Activated T-cell treated with anti-CD3 and anti-CD28 coated beads, Interleukin-2, amount 50 U/mL, for 1 hour (primary cell): ENCODE measurements at places on chromosomes 2 and 18.

GRCh38 chr2:104443145-104443544 lies 410.8 kb upstream of the POU3F3 start:
- no peak for DNase-seq

GRCh38 chr2:112692918-112693317 lies 27.9 kb upstream of the NT5DC4 start:
- no peak for DNase-seq

DNA sequence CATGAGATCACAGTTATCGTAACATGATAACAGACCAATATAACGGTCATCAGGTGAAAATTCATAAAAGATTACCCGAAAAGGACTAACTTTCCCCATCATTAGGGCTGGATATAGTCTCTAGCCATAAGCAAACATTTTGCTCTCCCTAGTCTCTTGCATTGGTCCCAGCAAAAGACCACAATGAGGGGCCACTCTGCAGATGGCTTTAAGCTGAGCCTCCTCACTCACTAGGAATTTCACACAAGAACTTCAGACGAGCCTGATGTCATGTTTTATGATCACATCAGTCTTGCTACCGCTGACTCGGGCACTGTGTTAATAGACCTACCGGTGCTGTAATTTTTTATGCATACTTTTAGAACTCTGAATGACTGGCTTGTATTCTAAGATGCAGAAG lies 35.2 kb downstream of the STK17B start:
- DNase-seq: no peak

GRCh38 chr2:108614659-108615058 lies 80.4 kb downstream of the LIMS1 start:
- no peak for DNase-seq

DNA sequence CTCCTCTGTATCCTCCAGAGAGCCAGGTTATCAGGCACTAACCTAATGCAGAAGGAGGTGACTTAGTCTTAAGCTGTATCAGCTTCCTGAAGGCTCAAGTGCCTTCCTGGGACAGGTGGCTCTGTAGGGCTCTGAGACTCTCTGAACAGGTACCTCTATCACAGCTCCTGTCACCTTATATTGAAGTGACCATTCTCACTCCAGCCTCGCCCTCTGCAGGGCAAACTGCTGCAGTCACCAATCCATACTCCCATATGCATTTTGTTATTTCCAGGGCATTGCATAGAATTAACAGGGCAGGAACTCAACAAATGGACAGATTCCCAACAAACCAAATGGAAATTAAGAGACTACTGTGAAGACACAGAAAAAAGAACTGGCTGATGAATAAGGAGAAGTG lies 203.0 kb upstream of the REV1 start:
- DNase-seq: no peak

DNA sequence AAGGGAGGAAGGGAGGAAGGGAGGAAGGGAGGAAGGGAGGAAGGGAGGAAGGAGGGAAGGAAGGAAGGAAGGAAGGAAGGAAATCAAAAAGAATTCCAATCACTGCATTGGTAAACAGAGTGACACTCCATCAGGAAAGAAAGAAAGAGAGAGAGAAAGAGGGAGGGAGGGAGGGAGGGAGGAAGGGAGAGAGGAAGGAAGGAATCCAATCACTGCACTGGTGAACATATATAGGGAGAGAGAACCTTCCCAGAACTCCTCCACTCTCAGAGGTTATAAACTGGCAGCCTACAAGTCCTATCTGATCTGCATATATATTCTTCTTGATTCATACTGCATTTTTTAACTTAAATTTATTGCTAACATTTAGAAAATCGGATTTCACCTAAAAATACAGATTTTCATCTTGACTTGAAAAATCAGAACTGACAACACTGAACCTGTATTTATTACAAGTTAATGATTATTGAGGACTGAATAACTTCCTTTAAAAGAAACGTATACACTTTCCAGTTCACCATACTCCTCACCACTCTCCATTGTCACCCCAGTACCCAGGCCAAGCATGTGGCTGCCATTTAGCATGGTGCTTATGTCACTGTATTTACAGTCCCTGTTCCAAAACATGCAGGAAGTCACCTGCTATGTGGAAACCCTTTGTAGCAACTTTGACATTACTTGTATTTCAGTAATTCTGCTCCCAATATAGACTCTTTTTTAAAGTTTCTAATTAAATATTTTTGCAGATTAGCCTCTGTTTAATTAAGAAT lies 83.5 kb downstream of the ANTXR1 start:
- DNase-seq: no peak

DNA sequence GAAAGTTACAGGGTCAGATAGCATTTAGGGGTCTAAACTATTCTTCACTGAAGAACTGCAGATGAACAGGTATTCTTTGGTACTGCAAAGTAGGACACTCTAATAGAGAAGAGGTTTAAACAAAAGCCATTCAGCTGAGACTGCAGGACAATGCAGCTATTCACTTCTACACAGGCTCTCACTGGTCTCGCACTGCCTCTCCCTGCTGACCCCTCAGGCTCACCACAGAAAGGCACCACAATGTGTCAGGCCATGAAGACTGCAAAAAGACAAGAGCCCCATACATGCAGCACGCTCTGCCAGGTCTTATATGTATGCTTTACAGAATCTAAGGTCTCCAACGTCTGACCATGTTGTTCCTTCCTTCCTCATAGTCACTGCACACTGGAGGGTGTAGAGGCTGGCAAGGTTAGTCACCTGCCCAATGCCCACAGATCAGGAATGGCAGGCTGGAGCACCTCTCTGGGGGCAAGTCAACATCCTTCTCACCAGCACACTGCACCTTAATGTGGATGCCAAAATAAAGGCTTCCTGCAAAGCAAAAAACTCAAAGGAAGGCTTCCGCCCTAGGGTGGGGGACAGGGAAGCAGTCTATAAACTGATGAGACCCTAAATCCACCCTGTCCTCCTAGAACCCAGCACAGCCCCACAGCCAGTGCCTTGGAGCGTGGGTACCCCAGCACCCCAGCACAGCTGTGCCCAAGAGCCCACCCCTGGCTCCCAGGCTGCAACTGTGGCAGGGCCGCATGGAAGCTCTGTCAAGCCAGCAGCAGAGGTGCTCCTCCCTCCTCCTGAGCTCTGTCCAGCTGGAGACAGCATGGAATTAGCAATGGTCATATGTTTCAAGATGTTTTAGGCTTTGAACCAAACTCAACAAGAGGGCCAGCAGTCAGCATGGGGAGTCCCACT lies 10.7 kb upstream of the RNU4ATAC start:
- no peak for DNase-seq

GRCh38 chr2:238811759-238812158 lies 36.1 kb upstream of the TWIST2 start:
- no peak for DNase-seq

DNA sequence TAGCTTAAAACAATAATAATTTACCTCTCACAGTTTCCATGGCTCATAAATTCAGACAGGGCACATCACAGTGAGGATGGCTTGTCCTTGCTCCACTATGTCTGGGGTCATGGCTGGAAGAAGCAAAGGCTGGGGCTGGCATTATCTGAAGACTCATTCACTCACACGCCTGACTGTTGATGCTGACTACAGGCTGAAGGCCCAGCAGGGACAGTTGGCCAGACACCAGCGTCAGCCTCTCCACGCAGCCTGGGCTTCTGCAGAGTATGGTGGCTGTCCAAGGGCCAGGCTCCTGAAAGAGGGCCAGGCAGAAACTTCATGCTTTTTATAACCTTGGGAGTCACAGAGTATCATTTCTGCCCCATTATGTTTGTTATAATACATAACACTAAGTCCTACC lies 33.4 kb downstream of the YPEL5 start:
- DNase-seq: no peak

DNA sequence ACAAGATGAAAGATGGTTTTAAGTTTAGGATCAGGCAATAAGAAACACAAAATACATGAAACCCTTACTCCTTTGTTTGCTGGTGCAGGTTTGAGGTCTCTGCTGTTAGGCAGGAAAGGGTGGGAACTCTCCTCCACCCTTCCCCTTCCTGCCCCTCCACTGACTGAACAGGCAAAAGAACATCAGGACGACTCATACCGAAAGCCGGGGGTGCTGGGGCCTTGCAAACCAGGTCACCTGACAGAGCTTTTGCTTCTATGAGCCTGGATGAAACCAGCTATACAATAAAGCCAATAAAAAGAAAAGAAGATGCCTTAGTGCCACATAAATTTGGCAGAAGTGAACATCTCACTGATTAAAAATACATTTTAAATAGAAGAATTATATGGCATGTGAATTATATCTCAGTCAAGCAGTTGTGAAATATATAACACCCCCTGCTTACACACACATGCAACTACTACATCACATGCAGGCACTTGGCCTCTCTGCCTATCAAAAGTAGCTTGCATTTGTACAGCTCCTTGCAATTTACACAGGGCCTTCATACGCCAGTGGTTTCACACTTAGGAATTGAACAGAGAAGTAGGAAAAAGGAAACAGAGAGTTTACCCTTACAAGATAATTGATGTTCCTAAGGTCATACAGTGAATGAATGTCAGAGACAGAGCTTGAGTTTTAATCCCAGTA lies 215.1 kb upstream of the TRIB2 start:
- DNase-seq: peak; percentile 53

- DNase-seq: no peak
Measured at GRCh38 chr2:145906354-145906753, 1386.4 kb upstream of the ZEB2 start.

DNA sequence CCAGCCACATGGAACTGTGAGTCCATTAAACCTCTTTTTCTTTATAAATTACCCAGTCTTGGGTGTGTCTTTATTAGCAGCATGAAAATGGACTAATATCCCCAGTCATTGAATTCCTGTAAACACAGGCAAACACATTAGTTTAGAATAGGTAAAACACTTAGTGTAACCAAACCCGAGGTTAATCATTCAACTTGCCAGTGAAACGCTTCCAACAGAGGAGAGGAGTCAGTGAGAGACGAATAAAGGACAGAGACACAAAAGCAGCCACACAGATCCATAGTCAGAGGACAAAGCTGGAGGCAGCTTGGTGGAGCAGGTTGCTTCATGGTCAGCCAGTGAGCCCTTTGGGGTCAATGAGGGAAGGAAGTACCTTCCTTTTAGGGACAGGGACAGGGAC lies 348.1 kb downstream of the TGIF1 start:
- no peak for DNase-seq

- DNase-seq: peak; percentile 82
Measured at GRCh38 chr2:73268830-73269685, 15.2 kb downstream of the FBXO41 start.

GRCh38 chr2:30688956-30689401 lies 118.3 kb downstream of the CAPN13 start:
- DNase-seq: no peak
